ENCODE measurements at places on chromosomes 6 and 20. TPM values are rescaled to one million over a fixed set of nuclear protein-coding genes. Genes with fewer than 3 reads are reported as not detected.

The SULF2 gene
- 103 TPM for polyA plus RNA-seq

The RAMACL gene
- polyA plus RNA-seq: 0.30 TPM

The DUSP15 gene
- 18.0 TPM for polyA plus RNA-seq

The AURKA gene
- 15.3 TPM for polyA plus RNA-seq

DNA sequence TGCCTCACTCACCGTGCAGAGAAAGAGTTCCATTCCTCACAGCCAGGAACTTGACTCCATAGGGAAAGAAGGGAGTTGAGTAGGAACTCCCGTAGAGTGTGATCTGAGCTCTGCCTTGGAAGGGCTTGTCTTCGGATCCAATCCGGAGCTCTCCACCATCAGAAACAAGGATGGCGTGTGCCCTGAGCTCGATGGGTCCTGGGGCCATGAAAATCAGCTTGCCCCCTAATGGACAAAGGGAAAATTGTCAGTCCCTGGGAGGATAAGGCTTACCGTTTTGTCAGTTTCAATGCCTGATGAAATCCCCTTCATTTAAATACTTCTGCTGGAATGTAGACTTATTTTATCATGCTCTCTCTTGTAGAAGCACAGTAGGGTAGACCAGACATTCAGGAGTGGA, 153.3 kb downstream of the PKHD1 start:
- DNase-seq: no peak

GRCh38 chr20:64115171-64115911, 8.0 kb upstream of the NPBWR2 start:
- DNase-seq: no peak

DNA sequence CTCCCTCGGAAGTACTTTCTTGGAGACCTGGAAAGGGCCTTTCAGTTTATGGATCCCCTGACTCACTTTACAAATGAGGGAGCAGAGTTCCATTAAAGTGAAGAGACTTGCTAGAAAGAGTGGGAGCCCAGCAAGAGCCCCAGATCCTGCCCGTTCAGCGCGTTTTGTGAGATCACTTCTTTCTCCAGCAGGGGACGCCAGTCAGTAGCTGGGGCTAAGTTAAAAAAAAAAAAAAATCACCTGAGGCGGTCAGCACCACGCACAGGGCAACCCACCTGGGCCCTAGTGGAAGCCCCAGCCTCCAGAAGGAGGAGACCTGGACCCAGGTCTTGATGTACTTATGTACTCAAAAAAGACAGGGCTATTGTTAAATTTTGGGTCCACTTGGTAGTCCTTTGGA, 274.5 kb upstream of the RNF24 start:
- no peak for DNase-seq

- no peak for DNase-seq
Measured at GRCh38 chr6:56571605-56572004, 71.1 kb downstream of the DST start.

GRCh38 chr20:41299899-41300298, 17.6 kb downstream of the ZHX3 start:
- no peak for DNase-seq

- DNase-seq: no peak
Measured at GRCh38 chr6:135114355-135115145, 59.9 kb upstream of the HBS1L start.

- no peak for DNase-seq
Measured at GRCh38 chr20:38880952-38881735, 45.1 kb upstream of the FAM83D start.

- no peak for DNase-seq
Measured at GRCh38 chr6:37038292-37039198, 33.1 kb downstream of the FGD2 start.

GRCh38 chr6:161130967-161131766, 139.6 kb downstream of the MAP3K4 start:
- no peak for DNase-seq
